ENCODE measurements at places on chromosomes 2 and 18.

DNA sequence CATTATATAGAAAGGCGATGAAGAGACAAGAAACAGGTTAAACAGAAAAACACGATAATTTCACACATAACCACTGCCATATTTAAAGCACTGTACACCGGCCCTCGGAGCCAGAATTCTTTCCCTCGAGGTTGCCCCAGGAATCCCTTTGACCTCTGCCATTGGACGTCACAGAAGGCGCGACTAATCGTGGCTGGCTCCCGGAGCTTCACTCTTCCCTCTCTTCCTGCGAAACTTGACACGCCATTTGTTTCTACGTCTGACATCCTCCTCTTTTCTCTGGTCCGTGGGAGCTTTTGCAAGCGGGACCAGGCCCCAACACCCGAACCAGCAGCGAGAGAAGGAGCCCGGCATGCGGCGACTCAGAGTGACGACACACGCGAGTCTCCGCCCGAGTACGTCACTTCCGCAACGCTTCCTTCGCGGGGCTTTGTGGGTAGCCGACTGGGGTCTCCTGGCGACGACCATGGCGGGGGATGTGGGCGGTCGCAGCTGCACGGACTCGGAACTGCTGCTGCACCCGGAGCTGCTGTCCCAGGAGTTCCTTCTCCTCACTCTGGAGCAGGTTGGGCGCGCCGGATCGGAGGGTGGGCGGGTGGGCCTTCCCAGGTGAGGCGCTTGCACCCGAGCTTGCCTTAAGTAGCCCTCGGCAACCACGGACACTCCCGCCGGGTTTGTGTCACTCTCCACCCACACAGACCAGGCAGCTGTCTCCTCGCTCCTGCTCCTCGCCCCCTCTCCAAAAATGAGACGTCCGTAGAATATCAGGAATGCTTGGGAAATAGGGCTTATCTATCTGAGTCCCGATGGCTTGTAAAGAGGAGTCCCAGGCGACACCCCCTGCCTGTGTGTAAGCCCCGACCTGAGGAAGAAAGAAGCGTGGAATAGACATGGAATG is at the start of gene C2orf49:
TSS of gene C2orf49 (plus strand) at position 419 of the 898 bp plus-strand sequence. CDS start at position 467, 48 bp downstream.
- peaks cover 23% of the 10 kb centered on the region for H3K36me3 ChIP-seq
- H3K27me3 ChIP-seq, result no peaks in the 10 kb centered on the region
- H3K27ac ChIP-seq, result peak within 1 kb of the TSS; percentile 98
- peaks cover 20% of the 10 kb centered on the region for H3K4me1 ChIP-seq
- DNase-seq, result peak; percentile 63

DNA sequence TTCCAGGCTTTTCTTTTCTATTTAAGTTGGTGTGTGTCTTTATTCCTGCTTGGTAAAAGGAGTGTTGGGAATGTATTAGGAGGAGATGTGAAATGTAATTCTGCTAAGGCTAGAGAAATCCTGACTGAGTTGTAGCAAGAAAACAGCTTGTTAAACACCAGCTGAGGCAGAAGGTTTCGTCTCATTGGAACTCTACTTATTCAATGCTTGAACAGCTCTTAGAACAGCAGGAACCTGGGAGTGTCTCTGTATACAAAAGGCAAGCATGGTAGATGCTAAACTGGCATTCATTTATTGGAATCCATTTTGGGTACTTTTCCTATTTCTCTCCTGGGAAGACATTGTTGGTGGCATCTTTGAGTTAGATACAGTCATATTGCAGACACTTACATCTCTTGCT is 280.9 kb downstream of the HRH4 start:
- H3K27ac ChIP-seq, result no peak overlapping the region
- no peak overlapping the region for H3K4me3 ChIP-seq
- no peak for DNase-seq
- no peaks in the 10 kb centered on the region for H3K4me1 ChIP-seq

GRCh38 chr2:39202639-39203369 is 41.0 kb downstream of the CDKL4 start:
- no peaks in the 10 kb centered on the region for H3K27me3 ChIP-seq
- no peak overlapping the region for H3K4me3 ChIP-seq
- H3K4me1 ChIP-seq, result peaks cover 3% of the 10 kb centered on the region
- no peak overlapping the region for H3K27ac ChIP-seq

GRCh38 chr18:49250816-49251388 is 209.5 kb downstream of the DYM start:
- H3K4me1 ChIP-seq, result peaks cover 32% of the 10 kb centered on the region
- H3K27ac ChIP-seq, result no peak overlapping the region
- H3K27me3 ChIP-seq, result no peaks in the 10 kb centered on the region
- H3K4me3 ChIP-seq, result no peak overlapping the region

DNA sequence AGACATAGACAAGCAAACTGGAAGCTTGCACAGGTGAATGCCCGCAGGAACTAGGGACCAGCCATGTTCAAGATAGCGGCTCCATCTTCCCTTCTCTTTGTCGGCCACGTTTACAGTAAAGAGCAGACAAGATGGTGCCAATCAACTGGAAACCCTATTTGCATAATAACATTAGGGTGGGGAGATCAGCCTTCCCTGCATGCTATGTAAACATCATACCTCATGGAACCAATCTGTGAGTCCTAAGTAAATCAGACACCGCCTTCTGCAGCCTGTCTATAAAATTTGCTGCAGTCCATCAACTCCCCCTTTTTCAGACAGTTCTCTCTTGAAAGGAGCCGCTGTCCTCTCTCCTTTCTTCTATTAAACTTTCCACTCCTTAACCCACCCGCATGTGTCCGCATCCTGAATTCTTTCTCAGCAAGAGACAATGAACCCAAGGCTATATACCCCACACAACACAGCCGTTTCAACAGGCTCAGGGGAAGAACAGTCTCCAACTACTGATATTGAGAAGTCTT is 384.4 kb downstream of the EIPR1 start:
- no peak overlapping the region for H3K4me3 ChIP-seq
- no peaks in the 10 kb centered on the region for H3K4me1 ChIP-seq
- no peak for DNase-seq

GRCh38 chr2:202682274-202682673 is 47.5 kb downstream of the FAM117B start:
- no peak overlapping the region for H3K27ac ChIP-seq
- no peaks in the 10 kb centered on the region for H3K27me3 ChIP-seq
- H3K36me3 ChIP-seq, result no peaks in the 10 kb centered on the region
- no peak for DNase-seq
- no peaks in the 10 kb centered on the region for H3K4me1 ChIP-seq
- no peak overlapping the region for H3K4me3 ChIP-seq

Measured in PC-9 (cell line).